Stimulated activated CD8-positive, alpha-beta memory T cell treated with anti-CD3 and anti-CD28 coated beads, Interleukin-4, amount 100 ng/mL, for 1 hour (primary cell): ENCODE measurements at places on chromosomes 7 and 10.

DNA sequence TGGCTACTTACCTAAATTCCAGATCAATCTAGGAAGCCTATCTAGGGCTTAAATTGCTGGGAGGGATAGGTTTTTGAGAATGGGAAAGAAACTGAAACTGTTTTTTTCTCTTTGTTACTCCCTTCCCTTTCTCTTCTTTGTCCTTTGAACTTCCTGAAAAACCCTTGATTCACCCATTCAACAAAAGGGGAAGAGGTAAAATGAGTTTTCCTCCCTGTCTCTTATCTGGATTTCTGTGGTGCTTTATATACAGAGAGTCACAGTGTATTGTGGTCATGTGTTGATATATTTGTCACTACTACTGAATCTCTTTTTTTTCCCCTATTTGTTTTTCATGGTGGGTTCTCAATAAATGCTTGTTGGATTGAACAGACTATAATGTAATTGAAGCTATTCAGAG lies 19.8 kb upstream of the NUP205 start:
- no peak for DNase-seq

DNA sequence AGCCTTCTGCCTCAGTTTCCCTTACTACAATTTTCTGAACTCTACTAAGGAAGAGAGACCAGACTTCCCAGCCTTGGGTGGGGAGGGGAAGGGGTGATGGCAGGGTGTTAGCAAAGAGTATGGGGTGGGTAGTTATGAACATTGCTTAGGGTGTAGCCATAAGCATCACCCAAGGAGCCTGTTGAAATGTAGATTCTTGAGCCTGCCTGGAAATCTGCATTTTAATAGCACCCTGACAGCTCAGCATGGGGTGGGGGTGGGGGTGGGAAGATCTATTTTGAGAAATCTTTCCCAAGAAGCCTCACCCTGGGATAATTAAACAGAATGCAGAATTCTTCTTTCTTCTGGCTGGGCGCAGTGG lies 164.8 kb downstream of the NRF1 start:
- no peak for DNase-seq

DNA sequence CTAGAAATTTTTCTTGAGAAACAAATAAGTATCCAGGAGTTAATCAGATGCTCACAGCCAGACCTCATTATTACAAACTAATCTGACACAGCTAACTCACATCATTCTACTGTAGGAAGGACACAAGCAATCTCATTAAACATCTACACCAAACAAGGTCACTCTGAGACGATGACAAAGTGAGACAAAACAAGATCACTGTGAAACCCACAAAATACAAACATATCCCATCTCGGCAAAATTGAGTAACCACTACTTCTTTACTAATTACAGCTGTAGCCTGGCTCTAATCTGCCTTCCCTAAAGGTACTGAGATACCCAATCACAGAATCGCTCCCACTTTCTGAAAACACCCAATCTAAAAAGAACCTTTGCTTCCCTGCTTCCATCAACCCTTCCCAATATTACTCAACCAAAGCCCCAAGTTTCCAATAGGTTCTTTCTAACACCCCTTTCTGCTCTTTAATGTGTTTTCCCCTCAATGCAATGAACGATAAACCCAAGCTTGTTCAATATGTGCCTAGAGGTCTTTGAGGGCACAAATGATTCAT lies 26.9 kb downstream of the CCDC6 start:
- DNase-seq = no peak

GRCh38 chr7:38034062-38034908 lies 113.8 kb downstream of the EPDR1 start:
- no peak for DNase-seq

DNA sequence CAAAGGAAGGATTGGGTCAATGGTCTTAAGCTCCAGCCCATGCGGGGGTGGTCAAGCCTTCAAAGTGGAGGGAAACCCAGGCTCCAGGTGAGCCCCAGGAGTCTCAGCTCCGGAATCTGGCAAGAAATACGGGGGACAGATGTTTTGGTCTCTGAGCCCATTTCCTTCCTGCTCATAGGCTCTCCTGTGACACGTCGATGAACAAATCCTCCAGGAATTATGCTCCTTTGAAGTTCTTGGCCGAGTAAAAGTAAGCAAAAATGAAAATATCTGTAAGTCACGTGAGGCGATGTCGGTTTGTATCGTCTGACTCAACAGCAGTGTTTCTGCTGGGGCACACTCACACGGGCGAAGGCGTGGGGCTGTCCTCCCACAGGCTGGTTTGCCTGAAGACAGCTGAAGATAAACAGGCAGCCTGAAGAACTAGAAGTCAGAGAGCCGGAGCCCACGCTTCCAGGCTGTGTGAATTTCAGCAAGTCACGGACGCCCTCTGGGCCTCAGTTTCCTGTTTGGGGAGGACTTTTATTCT lies 52.6 kb upstream of the SMNDC1 start:
- DNase-seq = no peak

DNA sequence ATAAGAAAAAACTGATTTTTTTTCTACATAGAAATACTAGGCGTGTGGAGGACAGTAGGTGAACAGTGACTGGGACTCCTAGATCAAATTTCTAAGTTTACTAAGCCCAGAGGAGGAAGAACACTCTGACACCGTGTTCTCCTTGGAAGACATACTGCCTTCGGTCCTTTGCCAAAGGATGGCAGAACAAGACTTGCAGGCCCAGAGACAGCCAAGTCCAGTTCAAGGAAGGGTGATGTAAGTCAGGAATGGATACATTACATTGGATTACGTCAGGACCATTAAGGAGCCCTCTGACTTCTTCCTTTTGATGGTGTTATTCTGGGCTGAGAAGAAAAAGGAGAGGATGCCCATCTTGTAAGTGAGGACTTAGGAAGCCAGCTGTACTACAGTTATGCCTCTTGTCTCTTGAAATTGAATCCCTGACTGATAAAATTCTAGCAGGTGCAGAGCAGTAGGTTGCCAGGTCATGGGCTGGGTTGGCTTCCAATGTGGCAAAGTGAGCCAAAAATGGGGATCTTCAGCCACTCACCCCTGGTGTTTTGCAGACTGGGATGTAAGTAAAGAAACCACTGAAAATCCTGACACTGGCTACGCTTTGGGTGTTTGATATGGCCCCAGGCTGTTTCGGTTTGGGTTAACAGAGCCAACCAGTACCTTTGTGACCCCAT lies 45.1 kb downstream of the RELN start:
- DNase-seq = no peak

- DNase-seq = no peak
Measured at GRCh38 chr10:78438907-78439809, 405.5 kb downstream of the RPS24 start.

GRCh38 chr7:36287371-36288241 lies 102.1 kb upstream of the ANLN start:
- no peak for DNase-seq

DNA sequence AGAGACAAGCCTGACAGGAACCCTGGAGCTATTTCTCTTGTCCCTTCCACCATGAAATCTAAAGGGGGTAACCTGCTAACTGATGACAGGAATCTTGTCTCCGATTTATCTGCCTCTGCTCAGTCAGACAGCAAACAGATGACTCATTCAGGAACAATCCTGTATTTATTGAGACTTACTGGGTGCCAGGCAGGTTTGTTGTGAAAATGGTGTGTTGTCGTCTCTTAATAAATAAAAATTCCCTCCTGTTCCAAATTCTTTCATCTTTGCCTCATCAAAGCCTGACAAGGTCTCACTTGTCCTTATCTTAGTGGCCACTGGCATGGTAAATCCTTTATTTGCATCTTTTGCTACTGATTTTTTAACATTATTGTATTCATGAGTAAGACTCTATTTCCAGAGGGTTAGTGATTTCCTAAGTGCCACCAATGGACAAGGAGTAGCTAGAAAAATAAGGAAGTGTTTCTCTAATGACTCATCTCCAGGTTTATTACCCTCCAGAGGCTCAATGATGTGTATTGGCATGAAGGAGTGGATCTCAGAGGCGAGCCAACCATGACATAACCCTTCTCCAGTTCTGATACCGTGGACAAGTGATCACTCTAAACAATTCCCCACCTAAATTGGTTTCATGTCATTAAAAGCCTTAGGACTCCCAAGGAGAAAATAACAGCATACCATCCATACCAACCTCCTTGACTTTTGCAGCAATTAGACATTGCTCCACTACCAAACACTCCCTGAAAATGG lies 724.0 kb downstream of the GRID1 start:
- DNase-seq = no peak

GRCh38 chr10:15180736-15181135 lies 12.2 kb upstream of the NMT2 start:
- no peak for DNase-seq

DNA sequence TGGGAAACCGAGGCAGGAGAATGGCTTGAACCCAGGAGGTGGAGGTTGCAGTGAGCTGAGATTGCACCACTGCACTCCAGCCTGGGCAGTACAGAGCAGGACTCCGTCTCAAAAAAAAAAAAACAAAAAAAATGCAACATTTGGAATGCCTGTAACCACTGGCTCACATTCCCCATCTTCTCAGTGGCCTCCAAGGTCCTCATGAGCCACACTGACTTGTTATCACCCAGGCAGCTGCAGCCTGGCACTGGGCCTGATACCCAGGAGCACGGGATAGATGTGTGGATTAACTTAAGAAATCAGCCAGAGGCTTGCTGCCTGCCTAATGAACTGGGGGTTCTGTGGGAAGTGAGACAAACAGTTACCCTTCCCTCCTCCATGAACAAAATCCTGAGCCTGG lies 23.0 kb downstream of the JCAD start:
- DNase-seq = no peak

GRCh38 chr7:35342786-35343185 lies 88.9 kb upstream of the TBX20 start:
- no peak for DNase-seq

DNA sequence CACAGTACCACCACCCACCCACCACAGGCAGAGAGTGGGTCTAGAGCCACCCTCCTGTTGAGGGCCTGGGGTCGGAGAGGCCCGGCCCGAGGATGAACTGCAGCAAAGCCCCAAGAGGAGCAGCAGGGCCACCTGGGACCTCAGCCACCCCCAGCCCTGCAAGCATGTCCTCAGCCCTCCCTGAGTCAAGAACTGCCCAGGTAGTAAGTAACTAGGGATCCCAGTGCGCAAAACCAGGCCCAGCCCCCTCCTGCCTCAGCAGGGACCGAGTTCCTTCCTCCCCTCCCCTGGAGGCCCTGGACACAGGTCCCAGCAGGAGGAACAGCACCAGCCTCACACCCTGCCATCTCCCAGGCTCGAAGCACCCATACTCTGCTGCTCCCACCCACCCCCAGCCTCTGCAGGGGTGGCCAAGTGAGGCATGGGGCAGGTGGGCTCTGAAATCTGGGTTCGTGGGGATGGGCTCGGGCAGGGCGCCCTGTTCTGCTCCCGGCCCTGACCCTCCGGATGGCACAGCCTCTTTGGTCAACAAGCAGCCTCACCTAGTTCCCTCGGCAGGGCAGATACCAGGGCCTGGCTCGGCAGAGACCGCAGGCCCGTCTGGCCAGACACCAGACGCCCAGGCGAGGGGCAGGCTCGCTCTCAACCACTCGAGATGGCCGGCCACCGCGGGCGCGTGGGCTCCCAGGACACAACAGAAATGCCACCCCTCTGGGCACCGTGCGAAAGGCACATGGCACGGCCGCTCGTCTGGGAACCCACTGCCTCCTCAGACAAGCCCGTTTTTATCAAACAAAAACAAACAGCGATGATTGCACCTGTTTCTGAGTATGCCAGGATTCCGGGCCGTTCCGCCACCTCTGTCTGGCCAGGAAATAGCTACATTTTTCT lies 15.2 kb downstream of the PDGFA start:
- no peak for DNase-seq

DNA sequence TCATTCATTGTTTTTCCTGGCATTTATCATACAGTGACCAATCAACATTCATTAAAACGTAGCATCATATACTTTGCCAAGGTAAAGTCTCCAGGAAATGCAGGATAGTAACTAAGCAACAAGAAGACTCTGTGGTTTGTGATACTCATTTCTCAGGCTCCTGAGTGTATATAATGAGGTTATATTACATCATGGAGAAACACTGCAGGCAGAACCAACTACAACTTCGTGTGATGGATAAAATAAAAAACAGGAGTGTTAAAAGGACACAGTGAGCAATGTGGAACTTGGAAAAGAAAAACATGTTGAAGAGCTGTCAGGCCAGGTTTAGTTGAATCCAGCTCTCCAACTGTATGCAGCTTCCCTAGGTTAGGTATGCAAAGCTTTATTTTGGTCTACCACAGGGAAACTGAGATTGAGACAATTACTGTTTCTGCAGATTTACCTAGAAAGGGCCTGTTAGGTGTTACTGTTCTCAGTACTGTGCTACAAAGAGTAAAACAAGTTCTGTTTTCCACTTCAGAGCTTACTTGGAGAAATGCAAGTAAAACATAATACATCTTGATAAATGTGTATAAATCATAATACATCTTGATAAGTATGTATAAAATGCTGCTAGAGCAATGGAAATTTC lies 7.8 kb upstream of the CCNY start:
- DNase-seq = no peak

- DNase-seq = no peak
Measured at GRCh38 chr7:28328146-28328545, 84.2 kb upstream of the CREB5 start.

DNA sequence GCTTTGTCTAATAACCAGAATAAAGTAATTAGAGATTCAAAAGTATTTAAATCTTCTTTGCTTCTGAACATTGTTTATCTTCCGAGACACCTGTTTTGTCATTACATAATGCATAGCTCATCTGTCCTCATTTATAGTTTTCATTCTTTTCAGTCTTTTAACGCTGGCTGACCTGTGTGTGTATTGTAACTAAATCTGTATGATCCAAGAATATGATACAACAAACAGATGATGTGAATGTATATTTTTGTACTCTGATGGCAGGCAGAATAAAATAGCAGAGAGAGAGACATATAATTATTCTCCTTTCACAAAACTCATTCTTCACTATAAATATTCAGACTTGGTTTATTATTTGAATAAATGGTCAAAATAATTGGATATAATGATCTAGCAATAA lies 80.6 kb downstream of the ORC5 start:
- DNase-seq = no peak

- DNase-seq = no peak
Measured at GRCh38 chr10:13706175-13706574, 119.4 kb downstream of the PRPF18 start.

DNA sequence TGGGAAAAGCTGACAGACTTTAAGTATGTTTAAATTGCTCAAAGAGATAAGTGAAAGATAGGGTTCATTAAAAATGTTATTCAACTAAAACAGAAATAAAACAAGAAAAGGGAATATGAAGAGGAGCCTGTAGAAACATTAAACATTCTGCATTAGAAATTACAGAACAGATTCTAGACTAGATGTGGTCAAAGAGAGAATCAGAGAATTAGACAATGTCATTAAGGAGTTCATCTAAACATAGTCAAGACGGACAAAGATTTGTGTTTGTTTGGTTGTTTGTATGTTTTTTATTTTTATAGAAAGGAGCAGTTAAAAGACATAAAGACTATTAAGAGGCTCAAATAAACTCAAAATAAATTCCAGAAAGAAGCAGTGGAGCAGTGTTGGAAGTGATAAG lies 80.0 kb downstream of the NKX6-2 start:
- DNase-seq = no peak

- DNase-seq = no peak
Measured at GRCh38 chr10:42932116-42932515, 144.8 kb upstream of the RET start.

- no peak for DNase-seq
Measured at GRCh38 chr10:100291356-100291755, 4.9 kb upstream of the BLOC1S2 start.
